Activated T-helper 9 cell treated with anti-CD3 and anti-CD28 coated beads, Interleukin-2, amount 50 U/mL, for 16 hours (primary cell): ENCODE measurements at places on chromosomes 7 and 10.

GRCh38 chr7:105002-105401, 87.4 kb upstream of the FAM20C start:
- DNase-seq = no peak

DNA sequence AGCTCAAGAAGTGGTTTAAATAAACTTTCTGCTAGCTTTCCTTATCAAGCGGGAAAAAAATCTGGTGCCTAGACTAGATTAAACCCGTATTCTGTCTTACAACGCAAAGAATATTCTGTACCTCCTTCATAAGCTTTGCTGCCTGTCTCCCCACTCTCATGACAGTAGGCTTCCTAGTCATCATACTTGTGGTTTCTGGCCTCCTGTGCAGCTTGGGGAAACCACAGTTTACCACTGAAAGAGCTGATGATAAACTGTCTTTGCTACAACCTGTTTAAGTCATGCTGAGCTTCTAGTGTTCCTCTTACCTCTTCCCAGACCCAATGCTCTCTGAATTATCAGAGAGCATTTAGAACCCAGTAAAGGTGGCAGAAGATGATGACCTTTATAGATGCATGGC, 55.0 kb downstream of the PODXL start:
- peak; percentile 16 for DNase-seq

DNA sequence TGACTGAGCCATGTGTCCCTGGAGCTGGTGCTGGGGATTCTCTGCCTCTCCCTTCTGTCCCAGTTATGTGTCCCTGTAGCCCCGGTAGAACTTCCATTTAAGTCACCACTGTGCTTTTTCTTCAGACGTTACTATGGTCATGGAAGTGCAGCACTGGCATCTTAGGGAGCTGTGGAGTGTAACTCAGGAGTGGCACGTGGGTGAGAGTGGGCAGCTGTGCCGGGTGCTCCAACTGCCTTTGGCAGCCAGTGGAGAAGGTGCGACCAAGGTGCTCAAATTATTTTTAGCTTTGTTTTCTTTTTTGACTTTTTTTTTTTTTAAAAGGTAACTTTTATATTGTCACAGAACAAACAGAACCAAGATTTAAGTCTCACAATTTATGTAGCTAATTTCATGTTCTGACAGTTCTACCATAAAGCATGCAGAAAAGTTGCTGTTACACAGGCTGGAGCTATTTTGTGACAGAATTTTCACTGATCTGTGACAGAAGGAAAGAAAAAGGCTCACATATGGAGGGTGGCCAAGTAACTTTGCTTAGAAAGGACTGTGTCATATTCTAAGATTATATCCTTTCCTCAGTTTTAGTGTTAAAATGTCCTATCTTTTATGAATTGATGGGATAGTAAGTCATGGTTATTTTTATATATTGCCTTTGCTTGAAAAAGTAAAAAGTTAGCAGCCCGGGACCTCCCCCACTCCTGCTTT, 73.9 kb downstream of the SH2D4B start:
- no peak for DNase-seq

DNA sequence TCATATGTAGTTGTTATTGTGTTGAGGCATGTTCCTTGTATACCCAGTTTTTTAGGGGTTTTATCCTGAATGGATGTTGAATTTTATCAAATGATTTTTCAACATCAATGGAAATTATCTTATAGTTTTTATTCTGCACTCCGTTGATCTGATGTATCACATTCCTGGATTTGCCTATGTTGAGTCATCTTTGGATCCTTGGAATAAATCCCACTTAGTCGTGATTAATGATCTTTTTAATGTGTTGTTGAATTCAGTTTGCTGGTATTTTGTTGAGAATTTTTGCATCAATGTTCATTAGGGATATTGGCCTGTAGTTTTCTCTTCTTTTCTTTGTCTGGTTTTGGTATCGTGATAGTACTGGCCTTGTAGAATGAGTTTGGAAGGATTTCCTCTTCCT, 648.6 kb upstream of the GRM3 start:
- no peak for DNase-seq

GRCh38 chr7:102934239-102934638, 21.4 kb downstream of the LRRC17 start:
- DNase-seq = no peak

DNA sequence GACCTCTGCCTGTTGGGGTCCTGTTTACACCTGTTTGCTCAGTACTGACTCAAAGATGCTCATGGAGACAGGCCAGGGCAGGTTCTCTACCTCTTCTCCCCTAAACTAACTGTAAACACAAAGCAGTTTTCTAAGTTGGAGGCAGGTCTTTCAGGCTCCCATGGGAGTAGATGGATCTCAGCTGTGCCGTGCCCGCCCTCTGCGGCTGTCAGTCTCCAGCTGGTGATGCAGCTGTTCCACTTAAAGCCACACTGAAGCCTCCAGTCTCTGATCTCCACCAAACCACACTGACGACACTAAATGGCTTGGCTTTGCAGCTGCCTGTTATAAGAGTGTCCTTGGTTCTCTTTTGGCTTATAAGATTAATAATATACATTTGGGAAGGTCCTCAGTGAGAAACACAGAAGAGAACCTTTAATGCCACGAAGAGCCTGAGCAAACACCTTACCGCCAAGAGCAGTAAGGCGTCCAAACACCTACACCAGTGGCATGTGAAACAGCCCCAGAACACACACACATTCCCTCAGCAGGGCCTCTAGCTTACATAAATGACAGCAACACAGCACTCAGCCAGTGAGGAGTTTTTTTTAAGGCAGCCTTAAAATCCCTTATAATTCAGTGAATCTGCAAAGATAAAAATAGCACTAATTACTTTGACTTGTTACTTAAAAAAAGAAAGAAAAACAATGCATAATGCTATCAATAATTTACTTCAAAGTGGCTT, 60.4 kb upstream of the KCNIP2 start:
- DNase-seq = no peak

DNA sequence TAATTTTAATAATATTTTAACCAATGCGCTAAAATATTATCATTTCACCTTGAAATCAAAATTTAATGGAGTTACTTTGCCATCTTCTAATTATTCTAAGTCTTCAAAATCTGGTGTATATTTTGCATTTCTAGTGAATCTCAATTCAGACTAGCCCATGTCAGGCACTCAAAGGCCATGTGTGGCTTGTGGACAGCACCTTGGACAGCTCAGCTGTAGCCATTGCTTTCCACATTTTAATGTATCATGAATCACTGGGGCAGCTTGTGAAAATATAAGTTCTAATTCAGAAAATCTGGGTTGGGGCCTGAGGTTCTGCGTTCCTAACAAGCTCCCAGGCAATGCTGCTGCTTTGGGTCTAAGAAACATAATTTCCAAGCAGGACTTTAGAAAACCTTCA, 57.2 kb downstream of the MGAM2 start:
- no peak for DNase-seq

DNA sequence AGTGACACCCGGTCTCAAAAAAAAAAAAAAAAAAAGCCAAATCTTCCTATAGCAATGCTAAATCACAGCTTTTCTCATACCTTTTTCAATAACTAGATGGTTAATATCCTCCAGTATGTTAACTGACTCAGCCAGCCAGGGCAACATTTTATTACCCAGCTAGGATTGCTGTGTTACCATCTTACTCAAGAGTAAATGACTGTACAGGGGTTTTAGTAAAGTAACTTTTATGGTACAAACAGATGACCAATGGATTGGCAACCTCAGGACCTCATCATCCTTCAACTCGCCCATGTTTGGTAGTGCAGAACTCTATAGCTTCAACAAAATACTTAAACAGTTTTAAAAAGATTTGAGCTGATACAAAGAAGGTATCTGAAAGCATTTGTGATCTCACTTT, 59.5 kb downstream of the HBP1 start:
- DNase-seq = no peak

- no peak for DNase-seq
These were observed 1150.0 kb upstream of the POT1 start for GRCh38 chr7:126079581-126079980.
